ENCODE measurements at places on chromosomes 5 and 9. TPM values are rescaled to one million over a fixed set of nuclear protein-coding genes. Genes with fewer than 3 reads are reported as not detected.

GRCh38 chr5:94175912-94176311 is 434.5 kb upstream of the POU5F2 start:
- H3K4me3 ChIP-seq, result no peak overlapping the region
- DNase-seq, result no peak
- H3K27ac ChIP-seq, result no peak overlapping the region

GRCh38 chr9:99852617-99853016 is 30.9 kb downstream of the NR4A3 start:
- no peak overlapping the region for H3K27ac ChIP-seq
- H3K4me1 ChIP-seq, result no peaks in the 10 kb centered on the region
- no peaks in the 10 kb centered on the region for H3K27me3 ChIP-seq
- peaks cover 30% of the 10 kb centered on the region for H3K36me3 ChIP-seq

DNA sequence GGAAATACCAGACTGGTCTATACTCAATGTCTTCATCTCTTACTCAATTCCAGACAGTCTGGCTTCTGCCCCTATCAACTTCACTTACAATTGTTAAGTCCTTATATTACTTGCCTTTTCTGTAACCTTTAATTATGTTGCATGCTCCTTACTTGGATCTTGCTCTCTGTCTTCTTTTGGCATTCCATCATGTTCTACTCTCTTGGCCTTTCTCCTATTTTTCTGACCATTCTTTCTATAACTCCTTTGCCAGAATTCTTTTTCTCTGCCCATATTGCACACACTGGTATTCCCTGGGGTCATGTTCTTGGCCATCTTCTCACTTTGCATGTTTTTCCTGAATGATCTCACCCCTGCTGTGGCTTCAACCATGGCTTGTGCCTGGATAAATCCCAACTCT is 209.8 kb upstream of the ZNF462 start:
- no peak overlapping the region for H3K4me3 ChIP-seq
- no peaks in the 10 kb centered on the region for H3K36me3 ChIP-seq
- no peak overlapping the region for H3K27ac ChIP-seq
- no peaks in the 10 kb centered on the region for H3K4me1 ChIP-seq
- no peak for DNase-seq
- H3K27me3 ChIP-seq, result no peaks in the 10 kb centered on the region

DNA sequence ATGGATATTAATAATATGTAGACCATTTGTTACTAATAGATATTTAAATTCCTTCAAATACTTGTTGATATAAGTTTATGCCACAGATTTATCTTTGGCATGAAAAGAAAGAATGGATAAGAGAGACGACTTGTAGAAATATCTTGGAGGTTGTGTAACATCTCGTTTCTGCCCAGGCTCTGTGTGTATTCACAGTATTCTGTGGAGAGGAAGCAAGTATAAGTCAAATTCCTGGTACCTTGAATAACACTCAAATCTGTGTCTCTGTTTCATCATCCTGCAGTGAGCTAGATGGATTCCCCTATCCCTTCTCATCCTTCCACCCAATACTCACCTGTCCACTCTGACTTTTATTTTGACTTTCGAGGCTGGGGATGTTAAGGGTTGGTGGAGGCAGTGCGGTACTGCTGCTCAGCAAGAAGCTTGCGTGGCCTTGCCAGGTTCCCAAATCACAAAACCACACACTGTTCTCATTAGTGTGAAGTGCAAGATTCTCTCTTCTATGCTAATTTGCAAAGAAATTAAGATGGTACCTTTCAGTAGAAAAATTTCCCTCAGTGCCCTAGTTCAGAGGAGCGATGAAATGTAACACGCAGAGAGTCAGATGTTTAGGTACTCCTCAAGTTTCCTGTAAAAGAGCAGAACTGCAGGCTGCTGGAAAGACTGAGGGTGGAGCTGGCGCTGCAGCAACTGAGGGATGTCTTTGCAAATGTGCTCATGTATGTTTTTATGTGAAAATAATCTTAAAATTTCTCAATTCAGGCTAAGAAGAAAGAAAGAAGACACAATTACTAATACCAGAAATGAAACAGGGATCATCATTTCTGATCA is 42.6 kb upstream of the ANKRD18A start:
- no peak for DNase-seq
- no peaks in the 10 kb centered on the region for H3K4me1 ChIP-seq
- no peak overlapping the region for H3K27ac ChIP-seq
- no peaks in the 10 kb centered on the region for H3K36me3 ChIP-seq
- no peak overlapping the region for H3K4me3 ChIP-seq
- no peaks in the 10 kb centered on the region for H3K27me3 ChIP-seq

DNA sequence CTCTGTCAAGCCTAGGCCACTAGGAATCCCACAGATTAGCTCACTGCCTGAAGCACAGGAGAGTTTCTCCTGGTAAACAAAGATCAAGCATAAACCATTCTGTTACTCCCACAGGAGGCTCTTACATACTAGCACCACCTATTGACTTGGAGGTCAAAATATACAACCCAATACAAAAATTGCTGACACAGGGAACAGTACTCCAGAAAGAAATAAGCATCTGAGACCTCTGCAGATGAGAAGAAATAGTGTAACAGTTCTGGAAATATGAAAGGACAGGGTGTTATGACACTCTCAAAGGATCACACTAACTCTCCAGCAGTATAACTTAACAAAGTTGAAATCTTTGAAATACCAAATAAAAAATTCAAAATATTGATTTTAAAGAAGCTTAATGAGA is 269.6 kb upstream of the ARRDC3 start:
- no peaks in the 10 kb centered on the region for H3K4me1 ChIP-seq
- peaks cover 2% of the 10 kb centered on the region for H3K27me3 ChIP-seq
- H3K4me3 ChIP-seq, result no peak overlapping the region
- no peaks in the 10 kb centered on the region for H3K36me3 ChIP-seq
- DNase-seq, result no peak

GRCh38 chr9:113886933-113887332 is 10.8 kb downstream of the ZNF618 start:
- H3K36me3 ChIP-seq, result no peaks in the 10 kb centered on the region

GRCh38 chr5:54224103-54224826 is 86.1 kb downstream of the ARL15 start:
- no peak overlapping the region for H3K27ac ChIP-seq
- no peaks in the 10 kb centered on the region for H3K27me3 ChIP-seq

- H3K27ac ChIP-seq, result no peak overlapping the region
- H3K4me3 ChIP-seq, result no peak overlapping the region
- no peaks in the 10 kb centered on the region for H3K36me3 ChIP-seq
- H3K4me1 ChIP-seq, result no peaks in the 10 kb centered on the region
Observed at GRCh38 chr5:2176581-2176980, 293.9 kb upstream of the IRX4 start.

GRCh38 chr9:16585591-16585990 is 284.9 kb downstream of the BNC2 start:
- H3K27ac ChIP-seq, result no peak overlapping the region
- H3K36me3 ChIP-seq, result no peaks in the 10 kb centered on the region
- H3K27me3 ChIP-seq, result no peaks in the 10 kb centered on the region
- peak overlapping the region; percentile 29 for H3K4me3 ChIP-seq
- no peak for DNase-seq
- peaks cover 11% of the 10 kb centered on the region for H3K4me1 ChIP-seq

DNA sequence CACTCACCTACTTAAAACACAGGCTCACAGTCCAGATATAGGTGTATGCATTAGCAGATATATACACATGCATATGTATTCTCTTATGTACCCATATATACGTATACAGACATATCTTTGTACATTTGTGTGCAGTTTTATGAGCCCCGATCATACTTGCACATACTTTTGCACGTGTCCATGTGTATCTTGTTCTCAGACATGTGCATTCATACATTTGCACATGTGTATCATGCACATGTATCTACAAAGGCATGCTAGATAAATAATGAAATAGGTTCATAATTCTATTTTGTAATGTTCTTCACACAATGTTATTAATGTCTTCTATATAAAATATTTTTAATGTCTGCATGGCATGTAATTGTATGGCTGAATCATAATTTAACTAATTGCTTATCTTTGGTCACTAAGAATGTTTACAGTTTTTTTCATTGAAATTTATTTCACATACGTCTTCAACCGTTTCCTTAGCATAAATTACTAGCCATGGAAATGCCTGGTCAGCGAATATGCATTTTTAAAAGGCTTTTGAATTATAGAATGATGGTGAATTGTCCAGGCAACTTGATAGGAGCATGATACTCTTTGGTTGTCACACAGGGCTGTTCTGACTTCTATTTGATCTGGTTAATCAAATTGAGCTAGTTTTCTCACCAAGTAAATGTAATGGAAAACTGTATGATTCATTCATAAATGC is 2.6 kb downstream of the NDFIP1 start:
- no peak overlapping the region for H3K27ac ChIP-seq
- H3K27me3 ChIP-seq, result no peaks in the 10 kb centered on the region
- no peak for DNase-seq

GRCh38 chr9:133767625-133768024 is 29.5 kb upstream of the SARDH start:
- no peak for DNase-seq
- no peak overlapping the region for H3K4me3 ChIP-seq
- no peaks in the 10 kb centered on the region for H3K36me3 ChIP-seq
- H3K4me1 ChIP-seq, result no peaks in the 10 kb centered on the region

DNA sequence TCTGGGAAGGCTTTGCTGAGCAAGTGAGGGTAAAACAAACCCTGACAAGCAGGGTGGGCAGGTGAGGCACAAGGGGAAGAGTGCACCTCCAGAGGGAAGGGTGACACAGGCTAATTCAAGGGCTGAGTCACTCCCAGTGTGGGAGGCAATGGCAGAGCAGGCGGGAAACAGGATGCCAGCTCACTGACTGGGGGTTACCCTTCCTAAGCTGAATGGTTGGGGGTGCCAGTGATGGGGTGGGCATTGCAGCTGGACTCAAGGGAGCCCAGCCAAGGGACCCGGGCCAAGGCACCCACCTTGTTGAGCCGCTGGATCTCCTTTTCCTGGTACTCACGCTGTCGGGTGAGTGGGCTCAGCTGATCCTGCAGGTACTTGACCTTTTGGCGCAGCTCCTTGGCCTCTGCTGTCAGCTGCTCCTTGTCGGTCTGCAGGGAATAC is 18.4 kb downstream of the GPX3 start:
- H3K4me3 ChIP-seq, result no peak overlapping the region
- DNase-seq, result no peak
- peaks cover 60% of the 10 kb centered on the region for H3K4me1 ChIP-seq
- peak overlapping the region; percentile 84 for H3K27ac ChIP-seq
- H3K36me3 ChIP-seq, result peaks cover 83% of the 10 kb centered on the region
- no peaks in the 10 kb centered on the region for H3K27me3 ChIP-seq

- H3K36me3 ChIP-seq, result no peaks in the 10 kb centered on the region
- H3K4me3 ChIP-seq, result no peak overlapping the region
- no peak for DNase-seq
- no peak overlapping the region for H3K27ac ChIP-seq
Observed at GRCh38 chr5:27377626-27378025, 339.2 kb upstream of the CDH9 start.

- no peak overlapping the region for H3K27ac ChIP-seq
- no peaks in the 10 kb centered on the region for H3K27me3 ChIP-seq
- H3K36me3 ChIP-seq, result no peaks in the 10 kb centered on the region
- no peak for DNase-seq
Observed at GRCh38 chr5:31343946-31344345, 150.5 kb downstream of the CDH6 start.

The RAD1 gene
- total RNA-seq, result 20.0 TPM

The S100Z gene
- total RNA-seq, result not detected

The FAXDC2 gene
- total RNA-seq, result 1.5 TPM

The SELENOP gene
- 88.4 TPM for total RNA-seq

The IRX2 gene
- total RNA-seq, result 0.17 TPM

The CDKN2A gene
- 0.32 TPM for total RNA-seq

The TXNDC8 gene
- total RNA-seq, result not detected

The SPAAR gene
- total RNA-seq, result 4.6 TPM

The ENG gene
- total RNA-seq, result 70.0 TPM

The C9orf153 gene
- 0.13 TPM for total RNA-seq
